ENCODE measurements at places on chromosomes 16 and 17. TPM values are rescaled to one million over a fixed set of nuclear protein-coding genes. Genes with fewer than 3 reads are reported as not detected.

Gene SEC14L1
- total RNA-seq, result 71.4 TPM

Gene KRTAP4-9
- not detected for total RNA-seq

Gene FOXL1
- total RNA-seq, result 0.32 TPM

DNA sequence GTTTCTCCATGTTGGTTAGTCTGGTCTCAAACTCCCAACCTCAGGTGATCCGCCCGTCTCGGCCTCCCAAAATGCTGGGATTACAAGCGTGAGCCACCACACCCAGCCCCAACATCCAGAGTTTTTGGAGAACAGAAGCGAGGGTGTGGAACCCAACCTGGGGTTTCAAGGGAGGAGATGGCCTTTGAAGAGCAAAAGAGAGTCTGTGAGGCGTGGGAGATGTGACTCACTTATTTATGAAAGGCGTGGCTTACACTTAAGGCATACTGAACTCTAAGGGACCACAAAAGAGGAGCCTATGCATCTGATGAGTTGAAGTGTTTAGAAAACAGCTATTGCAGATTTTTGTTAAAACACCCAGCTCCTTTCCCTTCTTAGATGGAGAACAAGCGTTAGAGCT lies 18.9 kb downstream of the ARSG start:
- no peak for DNase-seq

- DNase-seq, result peak; percentile 29
Observed at GRCh38 chr17:74433421-74434121, 1.7 kb downstream of the GPRC5C start.

GRCh38 chr16:77611386-77611785 lies 110.9 kb upstream of the NUDT7 start:
- no peak for DNase-seq

DNA sequence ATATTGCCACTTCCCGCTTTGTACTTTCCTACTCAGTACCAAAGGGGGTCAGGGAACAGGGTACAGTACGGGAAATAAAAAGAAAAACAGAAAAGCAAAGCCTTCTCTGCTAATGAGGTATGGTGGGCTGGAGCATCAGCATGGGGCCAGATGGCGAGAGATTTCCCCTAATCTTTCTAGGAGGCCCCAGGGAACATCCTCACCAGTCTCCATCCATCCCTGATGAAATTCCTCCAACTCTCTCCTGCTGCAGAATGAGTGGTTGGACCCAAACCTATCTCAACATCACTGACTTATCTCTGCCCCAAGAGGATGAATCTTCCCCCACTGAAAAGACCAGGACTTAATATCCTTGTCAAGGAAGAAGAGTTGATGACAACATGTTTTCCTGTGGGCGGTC lies 185.6 kb downstream of the C16orf78 start:
- DNase-seq, result no peak

- no peak for DNase-seq
Observed at GRCh38 chr17:47879028-47879585, 16.9 kb upstream of the SP2 start.

DNA sequence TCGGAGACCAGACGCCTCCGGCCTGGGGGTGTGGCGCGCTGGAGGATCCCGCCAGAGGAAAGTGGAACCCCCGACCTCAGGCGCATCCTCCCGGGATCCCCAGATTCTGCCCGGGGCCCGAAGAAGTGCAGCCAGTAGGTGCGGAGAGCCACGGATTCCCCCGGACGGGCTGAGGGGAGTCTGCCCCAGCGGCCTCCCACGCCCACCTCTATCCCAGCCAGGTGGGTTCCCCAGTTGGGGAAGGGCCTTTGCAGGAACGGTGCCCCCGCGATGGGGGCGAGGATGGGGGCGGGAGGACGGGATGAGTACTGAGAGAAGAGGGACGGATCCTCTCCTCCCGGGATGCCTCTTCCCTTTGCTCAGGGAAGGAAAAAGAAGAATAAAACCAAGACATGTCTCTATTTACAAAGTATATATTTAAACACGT lies 5.1 kb downstream of the CBX8 start:
- DNase-seq, result peak; percentile 17

DNA sequence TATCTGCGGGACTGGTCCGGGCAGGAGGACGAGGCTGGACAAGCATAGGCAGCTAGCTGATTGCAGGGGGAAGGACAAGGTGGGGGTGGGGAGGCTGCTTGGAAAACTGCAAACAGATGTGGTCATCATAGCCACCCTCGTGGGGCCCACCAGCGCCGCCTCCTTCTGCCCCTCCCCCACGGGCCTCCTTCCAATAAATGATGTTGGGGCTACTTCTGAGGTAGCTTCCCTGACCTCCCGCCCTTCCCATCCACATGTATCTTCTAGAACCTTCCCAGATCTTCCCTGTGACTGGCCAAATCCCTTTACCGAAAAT lies 12.3 kb upstream of the CDC42EP4 start:
- peak; percentile 55 for DNase-seq

GRCh38 chr16:49276646-49277385 lies 4.8 kb downstream of the CBLN1 start:
- DNase-seq, result no peak

DNA sequence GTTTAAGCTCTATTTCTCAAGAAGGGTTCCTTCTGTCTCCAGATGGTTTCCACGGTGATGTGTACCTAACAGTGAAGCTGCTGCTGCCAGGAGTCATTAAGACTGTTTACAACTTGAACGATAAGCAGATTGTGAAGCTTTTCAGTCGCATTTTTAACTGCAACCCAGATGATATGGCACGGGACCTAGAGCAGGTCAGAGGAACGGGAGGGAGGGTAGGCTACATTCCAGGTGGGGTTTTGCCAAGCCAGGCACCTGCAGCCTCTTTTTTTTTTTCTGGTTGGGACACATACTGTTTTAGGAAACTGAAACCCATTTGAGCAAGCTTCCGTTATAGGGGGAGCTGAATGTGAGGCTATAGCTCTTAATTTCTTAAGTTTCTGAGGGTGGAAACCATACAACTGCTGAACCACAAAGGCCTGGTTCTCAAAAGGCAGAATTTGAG lies 10.6 kb downstream of the LIG3 start:
- no peak for DNase-seq

Measured in left ventricle myocardium superior (tissue), 1 donor.